Fibroblast of skin of abdomen (primary cell): ENCODE measurements at places on chromosomes 3 and 15.

GRCh38 chr3:79543218-79543982 lies 224.4 kb downstream of the ROBO1 start:
- DNase-seq = no peak

DNA sequence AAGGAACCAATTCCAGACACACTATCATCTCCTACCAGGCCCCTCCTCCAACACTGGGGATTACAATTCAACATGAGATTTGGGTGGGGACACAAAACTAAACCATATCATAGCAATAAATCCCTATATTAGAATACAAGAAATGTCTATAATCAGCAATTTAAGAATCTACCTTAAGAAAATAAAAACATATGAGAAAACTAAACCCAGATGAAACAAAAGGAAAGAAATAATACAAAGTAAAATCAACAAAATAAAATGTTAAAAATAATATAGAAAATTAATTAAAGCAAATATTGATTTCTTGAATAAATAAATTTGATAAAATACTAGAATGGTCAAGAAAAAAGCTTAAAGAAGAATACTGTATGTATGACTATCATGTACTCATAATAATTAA lies 6.1 kb upstream of the OSTN start:
- DNase-seq = no peak

- peak; percentile 31 for DNase-seq
These were observed 613.6 kb upstream of the CBLB start for GRCh38 chr3:106482451-106482850.

- DNase-seq = peak; percentile 39
These were observed 69.6 kb downstream of the EFCAB12 start for GRCh38 chr3:129358772-129359371.

- no peak for DNase-seq
These were observed 16.9 kb downstream of the ASTE1 start for GRCh38 chr3:131009698-131010097.

- peak; percentile 21 for DNase-seq
These were observed 281.8 kb downstream of the FAM43A start for GRCh38 chr3:194967151-194968117.

GRCh38 chr15:80154336-80154735 lies 1.5 kb downstream of the FAH start:
- no peak for DNase-seq

DNA sequence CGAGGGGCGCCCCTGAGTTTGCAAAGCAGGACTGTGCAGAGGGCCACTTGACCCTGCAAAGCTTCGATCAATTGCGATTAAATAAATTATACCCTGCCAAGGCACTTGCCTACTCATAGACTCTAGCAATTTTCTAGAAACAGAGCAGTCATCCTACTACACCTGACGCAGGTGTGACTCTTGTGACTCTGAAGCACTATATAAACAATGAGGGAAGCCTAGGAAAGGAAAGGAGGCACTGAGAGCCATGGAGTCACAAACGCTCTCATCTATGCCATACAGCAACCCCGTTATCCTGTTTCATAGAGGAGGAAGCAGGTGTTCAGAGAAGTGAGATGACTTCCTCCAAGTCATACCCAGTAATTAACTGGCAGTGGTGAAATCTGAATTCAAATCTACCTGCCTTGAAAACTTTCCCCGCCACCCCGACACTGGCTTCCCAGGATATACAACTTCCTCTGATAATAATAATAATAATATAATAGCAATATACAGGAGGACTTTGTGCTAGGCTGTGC lies 14.4 kb downstream of the ARHGEF3 start:
- DNase-seq = no peak

DNA sequence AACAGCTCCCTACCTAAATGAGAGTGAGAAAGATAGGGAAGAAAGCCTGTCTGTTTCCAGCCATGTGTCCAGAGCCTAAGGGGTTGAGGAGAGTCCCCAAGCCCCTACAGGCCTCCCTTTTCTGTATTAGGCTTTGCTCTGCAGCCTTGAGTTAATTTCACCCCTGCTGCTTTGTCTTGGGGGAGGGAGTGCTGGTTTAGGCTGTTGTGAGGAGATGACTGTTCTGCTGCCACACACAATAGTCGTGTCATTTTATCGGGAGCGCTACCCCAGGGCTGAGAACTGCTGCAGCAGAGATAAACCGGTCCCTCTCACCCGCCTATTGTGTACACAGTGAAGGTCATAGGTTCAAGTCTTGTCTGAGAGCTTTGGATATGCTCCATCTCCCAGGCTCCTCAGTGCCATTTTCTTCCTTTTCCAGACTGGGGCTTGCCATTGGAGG lies 1.4 kb downstream of the ZNF609 start:
- no peak for DNase-seq

GRCh38 chr3:20528180-20528770 lies 342.3 kb upstream of the SGO1 start:
- DNase-seq = no peak

DNA sequence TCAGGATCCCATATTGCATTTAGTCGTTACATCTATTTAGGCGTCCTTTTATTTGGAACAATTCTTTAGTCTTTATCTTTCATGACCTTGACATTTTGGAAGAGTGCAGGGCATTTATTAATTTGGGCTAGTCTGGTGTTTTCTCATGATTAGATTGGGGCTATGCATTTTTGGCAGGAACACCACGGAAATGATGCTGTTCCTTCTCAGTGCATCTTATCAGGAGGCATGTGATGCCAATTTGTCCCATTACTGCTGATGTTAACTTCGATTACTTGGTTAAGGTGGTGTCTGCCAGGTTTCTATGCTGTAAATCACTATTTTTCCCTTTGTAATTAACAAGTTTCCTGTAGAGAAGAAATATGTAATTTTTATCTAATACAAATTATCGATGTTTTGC lies 18.1 kb upstream of the VWA5B2 start:
- DNase-seq = no peak

DNA sequence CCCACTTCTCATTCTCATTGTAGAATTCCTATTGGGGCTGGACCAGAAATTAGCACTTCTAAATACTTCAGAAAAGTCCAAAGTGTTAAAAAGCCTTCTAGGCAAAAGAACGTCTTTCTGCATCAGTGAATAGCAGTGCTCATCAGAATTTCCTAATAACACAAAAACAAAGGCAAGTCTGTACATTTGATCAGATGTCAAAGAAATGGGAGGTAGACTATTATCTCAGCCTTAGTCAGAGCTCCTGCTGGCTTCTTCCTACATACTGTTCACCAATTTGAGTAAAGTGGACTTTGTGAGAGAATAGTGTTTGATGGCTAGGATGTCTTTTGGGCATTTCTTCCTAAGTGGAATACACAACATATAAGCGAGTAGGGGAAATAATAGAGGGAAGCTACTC lies 48.7 kb downstream of the FOXB1 start:
- DNase-seq = no peak

- peak; percentile 57 for DNase-seq
These were observed 4.7 kb downstream of the BAHD1 start for GRCh38 chr15:40445421-40445922.

GRCh38 chr15:61483599-61483998 lies 254.5 kb upstream of the RORA start:
- no peak for DNase-seq

GRCh38 chr3:122620399-122620798 lies 42.9 kb downstream of the PARP15 start:
- DNase-seq = no peak

- no peak for DNase-seq
These were observed 47.7 kb downstream of the PXYLP1 start for GRCh38 chr3:141279077-141279967.

DNA sequence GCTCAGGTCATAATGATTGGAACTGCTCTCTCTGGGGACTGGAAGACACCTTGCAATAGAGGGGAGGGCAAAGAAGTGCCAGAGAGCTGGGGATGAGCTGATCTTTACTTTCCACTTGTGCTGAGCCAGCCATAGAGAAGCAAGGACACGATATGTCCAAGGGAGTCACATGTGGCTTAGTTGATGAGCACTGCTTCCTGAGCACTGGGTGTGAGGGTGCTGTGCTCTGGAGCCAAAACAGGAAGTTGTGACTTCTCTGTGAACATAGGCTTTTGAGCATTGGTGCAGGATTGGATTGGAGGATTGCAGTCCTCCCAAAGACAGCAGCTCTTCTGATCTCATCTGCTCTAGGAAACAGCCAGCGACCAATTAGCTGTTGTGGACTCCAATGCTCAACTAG lies 6.7 kb downstream of the PARP14 start:
- no peak for DNase-seq

DNA sequence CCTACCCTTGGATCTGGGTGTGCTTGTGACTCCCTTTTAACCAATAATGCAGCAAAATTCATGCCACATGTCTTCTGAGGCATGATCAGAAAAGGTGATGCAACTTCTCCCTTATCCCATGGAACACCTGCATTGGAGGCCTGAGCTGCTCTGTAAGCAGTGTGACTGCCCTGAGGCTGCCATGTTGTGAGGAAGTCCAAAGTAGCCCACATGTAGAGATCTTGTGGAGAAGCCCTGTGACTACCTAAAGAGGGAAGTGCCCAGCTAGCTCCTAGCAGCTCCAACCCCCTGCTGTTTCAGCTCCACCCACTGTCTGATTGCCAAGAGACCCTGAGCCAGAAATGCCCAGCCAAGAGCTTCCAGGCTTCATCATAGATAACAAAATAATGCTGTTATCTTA lies 6.4 kb upstream of the NR1D2 start:
- DNase-seq = no peak

GRCh38 chr3:37170513-37170912 lies 3.9 kb downstream of the LRRFIP2 start:
- no peak for DNase-seq

DNA sequence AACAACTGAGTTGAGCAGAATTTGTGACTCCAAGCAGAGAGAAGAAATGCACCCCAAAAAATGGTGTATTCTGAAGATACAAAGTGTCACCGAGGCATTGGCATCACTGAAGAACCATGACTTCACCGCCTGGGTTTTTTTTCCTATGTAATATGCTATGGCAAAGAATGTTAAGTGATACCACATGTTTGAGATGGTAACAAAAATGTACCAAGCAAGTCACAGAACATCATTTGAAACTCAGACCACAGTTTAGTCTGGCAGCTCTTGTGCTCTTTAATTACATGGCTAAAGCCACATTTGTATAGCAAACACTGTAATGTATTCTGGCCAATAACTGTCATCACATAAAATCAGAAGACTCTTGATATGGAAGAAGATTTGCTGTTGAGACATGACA lies 323.5 kb downstream of the ULK4 start:
- DNase-seq = peak; percentile 9

GRCh38 chr3:170056710-170057454 lies 19.1 kb downstream of the GPR160 start:
- no peak for DNase-seq

GRCh38 chr3:146071632-146072031 lies 89.4 kb downstream of the PLOD2 start:
- no peak for DNase-seq
